ENCODE measurements at places on chromosomes 3 and 15. TPM values are rescaled to one million over a fixed set of nuclear protein-coding genes. Genes with fewer than 3 reads are reported as not detected.

DNA sequence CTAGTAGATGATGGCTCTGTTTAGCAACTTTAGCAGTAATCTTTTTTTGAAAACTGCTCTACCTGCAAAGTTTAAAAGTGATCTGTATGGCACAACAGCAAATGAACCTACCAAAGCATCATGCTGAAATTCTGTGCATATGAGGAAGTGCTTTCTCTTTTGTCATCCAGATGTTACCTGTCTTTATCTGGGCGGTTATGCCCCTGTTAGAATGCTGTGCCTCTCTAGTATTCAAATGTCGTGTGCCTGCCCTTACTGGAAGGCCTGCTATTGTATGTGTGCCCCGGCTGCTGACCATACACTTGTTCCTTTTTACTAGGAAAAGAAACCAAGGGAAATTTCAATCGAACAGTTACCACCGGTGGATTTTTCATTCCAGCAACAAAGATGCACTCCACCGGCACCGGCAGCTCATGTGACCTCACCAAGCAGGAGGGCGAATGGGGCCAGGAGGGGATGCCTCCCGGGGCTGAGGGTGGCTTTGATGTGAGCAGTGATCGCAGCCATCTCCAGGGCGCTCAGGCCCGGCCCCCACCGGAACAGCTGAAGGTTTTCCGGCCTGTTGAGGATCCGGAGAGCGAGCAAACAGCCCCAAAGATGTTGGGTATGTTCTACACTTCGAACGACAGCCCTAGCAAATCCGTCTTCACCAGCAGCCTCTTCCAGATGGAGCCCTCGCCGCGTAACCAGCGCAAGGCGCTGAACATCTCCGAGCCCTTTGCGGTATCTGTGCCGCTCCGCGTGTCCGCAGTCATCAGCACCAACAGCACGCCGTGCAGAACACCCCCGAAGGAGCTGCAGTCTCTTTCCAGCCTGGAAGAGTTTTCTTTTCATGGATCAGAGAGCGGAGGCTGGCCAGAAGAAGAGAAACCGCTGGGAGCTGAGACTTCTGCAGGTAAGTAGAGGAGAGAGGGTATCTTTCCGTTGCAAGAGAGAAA lies 61.6 kb downstream of the TMEM39A start:
- H3K4me3 ChIP-seq, result peak overlapping the region; percentile 39
- peaks cover 17% of the 10 kb centered on the region for H3K36me3 ChIP-seq
- H3K27ac ChIP-seq, result no peak overlapping the region
- no peaks in the 10 kb centered on the region for H3K4me1 ChIP-seq
- H3K27me3 ChIP-seq, result no peaks in the 10 kb centered on the region

DNA sequence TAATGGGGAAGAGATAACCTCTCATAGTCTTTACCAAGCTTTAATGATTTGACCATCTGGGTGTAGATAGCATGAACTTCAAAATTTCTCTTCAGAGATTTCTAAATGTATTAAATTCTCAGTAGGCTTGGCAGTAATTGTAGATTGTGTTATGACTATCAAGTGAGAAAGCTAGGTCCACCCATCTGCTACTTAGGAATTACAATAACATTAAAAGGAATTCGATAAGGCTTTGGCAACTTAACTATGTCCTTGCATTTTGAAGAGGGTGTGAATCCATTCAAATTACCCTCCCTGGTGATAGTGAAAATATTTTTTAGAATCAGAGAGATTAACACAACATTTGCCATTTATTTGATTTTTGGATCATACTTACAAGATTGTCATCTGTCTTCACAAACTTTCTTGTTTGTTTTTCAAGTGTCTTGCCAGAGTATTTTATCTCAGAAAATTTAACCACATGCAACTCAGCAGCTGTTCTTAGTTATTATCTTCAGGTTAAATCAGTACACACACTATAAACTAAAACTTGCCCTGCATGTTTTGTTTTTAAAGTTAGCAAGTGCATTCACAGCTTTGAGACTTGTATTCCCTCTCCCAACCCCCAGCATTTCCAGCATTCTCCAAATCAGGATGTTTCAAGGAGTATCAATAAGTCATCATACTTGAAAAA lies 69.6 kb upstream of the COL8A1 start:
- H3K4me3 ChIP-seq, result no peak overlapping the region
- H3K27me3 ChIP-seq, result no peaks in the 10 kb centered on the region
- no peak for DNase-seq
- H3K36me3 ChIP-seq, result no peaks in the 10 kb centered on the region
- no peaks in the 10 kb centered on the region for H3K4me1 ChIP-seq

KBTBD8 gene
- total RNA-seq, result 11.9 TPM

MINAR1 gene
- 1.0 TPM for total RNA-seq
